ENCODE measurements at places on chromosomes 7 and 10.

- DNase-seq = no peak
Measured at GRCh38 chr10:91227576-91227975, 7.1 kb downstream of the PCGF5 start.

- no peak for DNase-seq
Measured at GRCh38 chr7:3378390-3379150, 77.5 kb downstream of the SDK1 start.

GRCh38 chr7:137601642-137602041 is 245.1 kb downstream of the DGKI start:
- no peak for DNase-seq

DNA sequence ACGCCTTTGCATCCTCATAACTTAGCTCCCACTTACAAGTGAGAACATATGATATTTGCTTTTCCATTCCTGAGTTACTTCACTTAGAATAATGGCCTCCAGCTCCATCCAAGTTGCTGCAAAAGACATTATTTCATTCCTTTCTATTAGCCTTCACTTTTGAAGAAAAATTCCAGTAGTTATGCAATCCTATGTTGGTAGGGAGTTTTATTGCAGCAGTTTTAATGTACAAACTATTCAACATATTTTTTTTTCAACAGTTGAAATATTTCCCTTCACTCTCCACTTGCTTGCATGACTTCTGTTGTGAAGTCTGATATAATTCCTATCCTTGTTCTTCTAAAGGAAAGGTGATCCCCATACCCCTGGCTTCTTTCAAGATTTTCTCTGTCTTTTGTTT is 27.3 kb upstream of the ARHGAP22 start:
- DNase-seq = no peak

- DNase-seq = no peak
Measured at GRCh38 chr10:130179640-130180039, 43.4 kb downstream of the GLRX3 start.

- DNase-seq = no peak
Measured at GRCh38 chr10:122962405-122962804, 8.4 kb upstream of the C10orf88 start.

DNA sequence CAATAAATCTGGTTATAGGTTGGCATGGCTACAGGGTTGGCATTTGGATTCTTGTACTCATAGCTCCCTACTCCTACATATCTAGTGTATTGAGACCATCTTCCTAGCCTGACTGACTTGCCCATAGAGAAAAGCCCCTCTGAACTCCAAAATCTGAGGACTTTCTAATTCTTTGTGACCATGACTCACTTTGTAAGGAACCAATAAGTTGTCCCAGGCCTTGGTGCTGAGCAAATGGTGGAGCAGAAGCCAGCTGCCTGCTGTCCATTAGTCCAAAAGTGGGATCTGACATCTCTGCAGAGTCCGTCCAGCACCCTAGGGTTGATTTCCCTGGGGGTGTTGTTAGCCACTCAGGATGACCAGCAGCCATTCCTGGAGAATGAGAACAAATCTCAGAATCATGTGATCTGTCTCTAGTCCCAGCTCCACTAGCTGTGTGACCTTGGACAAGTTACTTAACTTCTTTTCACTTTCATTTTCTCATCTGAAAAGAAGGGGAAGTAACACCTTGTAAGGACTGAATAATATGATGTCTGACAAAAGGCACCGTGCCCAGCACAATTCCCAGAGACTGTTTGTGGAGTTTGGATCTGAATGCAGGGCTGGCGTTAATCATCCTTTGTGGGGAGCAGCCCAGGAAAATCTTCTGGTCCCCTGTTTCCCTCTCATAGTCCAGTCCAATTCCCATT is 44.1 kb downstream of the MTURN start:
- DNase-seq = no peak

- DNase-seq = no peak
Measured at GRCh38 chr10:120392245-120392644, 64.8 kb upstream of the PLPP4 start.
